ENCODE measurements at places on chromosomes 5 and 9.

DNA sequence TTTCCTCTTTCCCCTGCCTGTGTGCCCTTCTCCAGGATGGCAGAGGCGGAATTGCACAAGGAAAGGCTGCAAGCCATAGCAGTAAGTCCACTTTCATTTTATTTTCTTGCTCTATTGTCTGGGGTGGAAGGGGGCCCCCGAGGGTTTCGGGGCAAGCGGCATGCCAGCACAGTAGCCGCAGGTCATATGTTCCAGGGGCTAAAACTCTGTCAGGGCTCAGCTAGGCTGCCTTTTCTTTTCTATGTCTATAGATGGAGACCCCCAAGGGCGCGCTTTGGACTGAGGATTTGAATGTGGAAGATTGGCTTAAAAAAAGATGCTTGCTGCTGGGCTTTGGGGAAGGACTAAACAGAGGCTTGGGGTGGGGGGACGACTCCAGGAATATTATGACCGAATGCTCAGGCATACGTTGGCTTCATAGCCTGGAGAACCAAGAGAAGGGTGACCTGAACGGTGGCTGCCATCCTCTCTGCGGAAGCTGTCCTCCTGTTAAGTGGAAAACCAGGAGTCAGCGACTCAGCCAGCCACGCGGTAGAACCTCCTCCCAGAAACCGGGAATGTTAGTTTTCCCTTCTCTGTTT is 545 bp downstream of the PALM2AKAP2 start:
- no peak for DNase-seq

- DNase-seq = no peak
Observed at GRCh38 chr5:111126896-111127295, 34.7 kb downstream of the WDR36 start.

- no peak for DNase-seq
Observed at GRCh38 chr9:123550797-123551196, 194.8 kb downstream of the CRB2 start.

DNA sequence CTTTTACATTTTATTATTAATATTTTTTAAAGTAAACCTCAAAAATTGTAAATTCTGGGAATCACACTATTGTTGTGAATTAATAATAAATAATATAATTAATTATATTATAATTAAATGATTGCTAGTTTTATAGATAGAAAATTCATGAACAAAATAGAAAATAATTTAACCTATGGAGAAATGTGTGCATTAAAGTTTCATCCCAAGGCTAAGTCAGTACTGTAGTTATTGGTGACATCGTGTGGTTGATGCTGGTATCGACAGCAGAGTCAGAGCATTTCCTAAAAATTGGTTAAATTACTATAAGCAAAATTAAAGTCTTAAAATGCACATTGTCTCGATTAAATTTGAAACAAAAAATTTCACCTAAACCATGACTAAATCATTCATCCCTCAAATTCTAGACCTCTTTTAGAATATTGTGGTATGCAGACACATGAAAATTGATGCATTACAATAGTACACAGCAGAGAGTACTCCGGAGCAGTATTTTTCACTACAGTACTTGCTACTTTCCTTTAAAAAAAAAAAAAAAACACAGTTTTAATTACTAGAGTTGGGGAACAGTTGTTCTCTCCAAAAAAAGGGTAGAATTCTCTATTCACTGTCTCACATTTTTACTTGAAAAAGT is 73.9 kb downstream of the RORB start:
- no peak for DNase-seq

DNA sequence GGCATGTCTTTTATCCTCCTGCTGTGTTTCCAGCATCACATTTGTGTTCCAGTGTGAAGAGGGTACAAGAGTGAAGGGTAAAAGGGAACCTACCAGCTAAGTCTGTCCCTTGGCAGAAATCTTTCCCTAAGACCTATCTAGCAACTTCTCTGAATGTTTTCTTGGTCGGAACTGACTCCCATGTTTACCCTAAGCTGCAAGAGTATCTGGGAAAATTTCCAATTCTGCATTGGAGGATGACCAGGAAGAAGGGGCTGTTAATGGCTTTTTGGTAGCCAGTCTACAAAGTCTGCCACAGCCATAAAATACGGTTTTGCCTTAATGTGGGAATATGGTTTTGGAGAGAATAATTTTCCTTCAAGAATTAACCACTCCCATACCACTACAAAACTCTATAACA is 75.1 kb downstream of the MAST4 start:
- no peak for DNase-seq
